ENCODE measurements at places on chromosomes 12 and 14. TPM values are rescaled to one million over a fixed set of nuclear protein-coding genes. Genes with fewer than 3 reads are reported as not detected.

The ATXN7L3B gene
- total RNA-seq, result 25.2 TPM

The ESPL1 gene
- 8.5 TPM for total RNA-seq

The LALBA gene
- total RNA-seq, result not detected

The WDHD1 gene
- total RNA-seq, result 6.3 TPM

DNA sequence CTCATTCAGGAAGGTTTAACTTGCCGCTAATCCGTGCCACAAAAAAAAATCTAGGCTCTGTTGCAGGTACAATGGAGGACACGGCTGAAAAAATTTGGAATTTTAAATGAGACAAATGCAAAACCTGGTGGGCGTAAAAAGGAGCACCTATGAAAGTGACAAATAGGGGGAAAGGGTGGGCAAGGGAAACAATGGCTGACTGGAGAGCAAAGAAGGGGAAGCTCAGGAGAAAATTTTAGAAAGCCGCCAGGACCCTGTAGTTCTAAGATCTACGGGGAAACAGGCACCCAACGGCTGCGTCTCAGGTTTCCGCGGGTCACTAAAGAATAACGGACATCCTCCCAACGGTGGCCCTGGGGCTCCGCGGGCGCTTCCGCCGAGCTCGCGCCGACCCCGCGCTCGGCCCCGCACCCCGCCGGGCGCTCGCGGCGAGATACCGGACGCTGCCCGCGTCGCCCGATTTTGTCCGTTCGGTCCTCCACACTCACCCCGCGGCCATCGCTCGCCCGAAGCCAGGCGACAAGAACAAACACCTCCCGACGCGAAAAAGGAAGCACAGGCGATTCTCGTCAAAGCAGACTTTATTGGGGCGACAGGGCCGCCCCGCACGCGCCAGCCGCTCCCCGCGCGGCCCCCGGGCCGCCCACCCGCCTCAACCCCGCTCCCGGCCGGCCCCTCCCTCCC lies 1.1 kb upstream of the YY1 start:
- DNase-seq, result peak; percentile 67

DNA sequence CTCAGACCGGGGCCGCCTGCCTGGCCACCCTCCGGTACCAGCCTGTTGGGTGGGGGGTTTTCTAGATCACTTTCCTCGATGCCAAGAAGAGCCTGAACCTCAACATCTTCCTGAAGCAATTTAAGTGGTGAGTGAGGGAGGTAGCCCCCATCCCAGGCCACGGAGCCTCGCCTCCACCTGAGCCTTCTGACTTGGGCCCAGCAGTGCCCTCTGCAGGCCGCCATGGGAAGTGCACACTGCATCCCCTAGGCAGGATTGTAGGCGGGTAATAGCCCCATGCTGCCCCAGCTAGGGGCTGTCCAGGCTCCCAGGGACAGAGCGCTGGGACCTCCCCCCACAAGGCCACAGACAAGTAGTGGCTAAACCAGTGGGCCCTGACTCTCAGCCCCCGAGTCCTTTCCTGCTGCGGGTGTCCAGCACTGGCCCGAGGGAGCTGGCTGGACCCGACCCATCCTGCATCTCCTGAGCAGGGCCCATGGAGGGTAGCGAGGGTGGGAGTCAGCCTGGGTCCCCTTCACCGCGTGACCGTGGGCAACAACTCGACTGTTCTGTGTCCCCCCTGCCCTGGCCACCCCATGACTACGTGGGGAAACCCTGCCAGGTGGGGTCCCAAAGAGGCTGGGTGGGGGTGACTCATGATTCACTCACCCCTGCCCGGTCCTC lies 15.3 kb upstream of the ADSS1 start:
- DNase-seq, result peak; percentile 58

DNA sequence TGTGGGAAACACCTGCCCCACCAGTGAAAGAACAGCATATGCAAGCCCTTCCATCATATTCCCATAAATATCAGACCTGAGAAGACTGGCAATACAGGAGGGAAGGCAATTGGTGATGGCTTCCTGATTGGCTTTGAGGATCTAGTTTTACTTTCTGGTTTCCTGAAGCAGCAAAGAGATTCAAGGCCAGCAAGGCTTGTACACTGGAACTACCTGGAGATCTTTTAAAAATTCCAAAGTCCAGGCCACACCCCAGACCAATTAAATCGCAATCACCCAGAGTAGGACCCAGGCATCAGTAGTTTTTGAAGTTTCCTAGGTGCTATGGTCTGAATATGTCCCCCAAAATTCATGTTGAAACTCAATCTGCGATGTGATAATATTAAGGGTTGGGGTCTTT lies 2.9 kb upstream of the TEP1 start:
- no peak for DNase-seq

- no peak for DNase-seq
These were observed 33.1 kb upstream of the COL2A1 start for GRCh38 chr12:48037267-48037915.

- DNase-seq, result peak; percentile 60
These were observed 150.2 kb upstream of the CLEC14A start for GRCh38 chr14:38405851-38406635.

- no peak for DNase-seq
These were observed 63.9 kb downstream of the TESC start for GRCh38 chr12:117035287-117035686.

DNA sequence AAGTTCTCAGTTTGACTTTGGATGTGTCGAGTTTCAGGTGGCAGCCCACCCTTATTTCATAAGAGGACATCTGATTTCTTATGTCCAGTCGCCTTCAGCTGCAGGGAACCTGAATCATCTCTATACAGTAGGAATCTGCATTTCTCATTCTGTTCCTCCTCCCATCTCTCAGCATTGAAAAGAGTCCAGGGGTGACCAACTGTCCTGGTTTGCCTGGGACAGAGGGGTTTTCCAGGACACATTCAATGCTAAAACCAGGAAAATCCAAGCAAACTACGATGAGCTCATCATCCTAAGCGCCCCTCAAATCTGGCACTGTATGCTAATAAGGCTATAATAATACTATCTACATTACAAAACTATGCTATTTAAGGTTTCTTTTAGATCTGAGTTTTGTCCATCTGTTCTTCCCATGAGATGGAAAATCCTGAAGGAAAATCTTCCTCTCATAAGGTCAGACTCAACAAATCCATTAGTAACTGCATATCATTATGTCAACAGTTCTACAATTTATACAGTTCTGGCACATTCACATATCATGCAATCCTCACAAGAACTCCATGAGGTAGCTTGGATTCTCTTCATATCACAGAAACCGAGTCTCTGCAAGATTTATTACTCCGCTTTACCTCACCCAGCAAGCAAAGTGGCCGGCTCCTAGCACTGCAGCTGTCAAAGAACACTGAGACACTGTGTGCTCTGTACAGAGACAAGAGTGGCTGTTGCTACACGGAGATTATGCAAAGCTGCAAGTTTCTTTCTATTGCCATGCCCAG lies 15.6 kb upstream of the CALM1 start:
- DNase-seq, result peak; percentile 55

GRCh38 chr12:69719336-69720316 lies 19.0 kb upstream of the RAB3IP start:
- DNase-seq, result no peak

- no peak for DNase-seq
These were observed 4.3 kb downstream of the BICD1 start for GRCh38 chr12:32110942-32111341.

All from GM23248 (cell line).